ENCODE measurements at places on chromosomes 3 and 15. TPM values are rescaled to one million over a fixed set of nuclear protein-coding genes. Genes with fewer than 3 reads are reported as not detected.

Gene INTS14
- 15.3 TPM for total RNA-seq

Gene MYO5A
- total RNA-seq: 19.4 TPM

Gene OR5K2
- total RNA-seq: not detected

Gene SLC22A14
- 0.09 TPM for total RNA-seq

Gene RETNLB
- total RNA-seq: not detected

Gene XCR1
- 0.09 TPM for total RNA-seq

Gene RAD51
- total RNA-seq: 0.97 TPM

Gene SYNPR
- 10.4 TPM for total RNA-seq

Measured in left cardiac atrium (tissue), 4 donors.